ENCODE measurements at places on chromosomes 2 and 18. TPM values are rescaled to one million over a fixed set of nuclear protein-coding genes. Genes with fewer than 3 reads are reported as not detected.
A peak's percentile ranks its signal among the peaks of the same experiment; 100 is the strongest.

- DNase-seq, result no peak
Observed at GRCh38 chr2:26453421-26454329, 24.2 kb downstream of the OTOF start.

DNA sequence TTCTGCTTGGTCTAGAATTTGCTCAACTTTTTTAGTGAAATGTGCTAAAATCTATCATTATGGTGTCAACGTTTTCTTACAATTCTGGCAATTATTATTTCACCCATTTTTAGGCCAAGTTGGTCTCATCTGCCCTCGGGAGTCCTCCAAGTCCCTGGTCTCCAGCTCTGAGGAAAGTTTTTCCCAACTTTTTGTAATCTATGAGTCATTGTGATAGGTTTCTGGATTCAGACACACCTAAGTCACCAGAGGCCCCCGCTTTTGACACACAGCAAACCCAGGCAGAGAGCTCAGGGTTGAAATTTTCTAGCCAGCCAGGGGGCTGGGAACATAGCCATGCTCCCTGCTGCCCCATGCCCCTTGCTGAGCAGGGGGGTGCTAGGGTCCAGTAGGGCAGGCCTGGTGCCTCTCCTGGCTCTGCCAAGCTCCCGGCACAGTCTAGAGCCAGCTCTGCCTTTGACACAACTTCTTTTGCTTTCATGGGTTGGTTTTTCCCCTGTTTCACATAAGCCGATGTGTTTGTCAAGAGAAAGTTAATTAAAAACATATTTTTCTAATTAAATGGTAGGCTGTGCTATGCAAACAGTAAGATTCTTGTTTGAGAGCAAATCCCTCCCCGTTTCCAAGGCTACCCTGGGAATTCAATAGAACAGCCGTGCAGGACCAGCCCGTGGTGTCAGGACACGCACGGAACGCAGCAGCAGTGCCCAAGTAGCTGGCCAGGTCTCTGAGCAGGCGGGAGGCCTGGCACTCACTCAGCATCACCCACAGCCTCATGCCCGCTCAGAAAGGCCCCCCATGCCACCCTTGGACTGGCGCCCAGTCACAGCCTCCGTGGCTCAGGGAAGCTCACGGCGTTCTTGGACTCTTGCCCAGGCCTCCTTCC lies 25.5 kb upstream of the SNED1 start:
- DNase-seq, result no peak

- no peak for DNase-seq
Observed at GRCh38 chr2:4175343-4175742, 472.0 kb downstream of the DCDC2C start.

- no peak for DNase-seq
Observed at GRCh38 chr2:167471734-167472133, 583.5 kb downstream of the XIRP2 start.

DNA sequence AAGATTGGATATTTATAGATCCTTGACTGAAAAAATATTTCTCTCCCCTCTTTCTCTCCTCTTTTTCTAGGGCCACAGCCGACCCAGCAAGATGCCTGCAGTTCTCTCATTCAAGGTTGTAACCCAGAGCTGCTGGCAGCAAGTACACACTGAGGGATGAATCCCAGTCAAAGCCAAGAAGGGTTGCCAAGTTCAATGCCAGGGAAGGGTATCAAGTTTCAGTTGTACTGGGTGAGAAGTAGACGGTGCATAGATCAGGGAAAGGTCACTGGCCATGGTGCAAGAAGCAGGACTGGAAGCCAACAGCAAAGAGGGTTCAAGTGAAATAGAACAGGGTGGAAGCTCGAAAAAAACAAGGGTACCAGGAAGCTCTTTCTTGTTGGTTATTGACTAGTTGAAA lies 170.2 kb downstream of the NRP2 start:
- peak; percentile 75 for DNase-seq

DNA sequence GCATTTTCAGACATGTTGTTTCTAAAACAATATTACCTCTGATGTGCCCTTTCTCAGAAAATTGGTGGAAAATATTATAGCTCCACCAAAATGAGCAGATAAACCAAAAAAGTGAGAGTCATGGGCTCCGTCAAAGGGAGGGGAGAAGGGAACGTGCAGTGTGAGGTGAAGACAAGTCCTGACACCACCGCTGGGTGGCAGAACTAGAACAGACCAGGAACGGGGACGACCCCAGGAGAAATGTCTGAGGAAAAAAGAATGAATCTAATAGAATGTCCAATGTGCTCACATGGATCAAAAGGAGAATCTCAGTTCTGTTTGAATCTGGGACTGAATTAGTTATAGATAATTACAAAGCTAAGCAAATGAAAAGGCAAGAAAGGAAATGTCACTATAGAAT lies 22.6 kb upstream of the BCL2 start:
- DNase-seq, result no peak

- DNase-seq, result no peak
Observed at GRCh38 chr2:569681-570080, 107.5 kb downstream of the TMEM18 start.

DNA sequence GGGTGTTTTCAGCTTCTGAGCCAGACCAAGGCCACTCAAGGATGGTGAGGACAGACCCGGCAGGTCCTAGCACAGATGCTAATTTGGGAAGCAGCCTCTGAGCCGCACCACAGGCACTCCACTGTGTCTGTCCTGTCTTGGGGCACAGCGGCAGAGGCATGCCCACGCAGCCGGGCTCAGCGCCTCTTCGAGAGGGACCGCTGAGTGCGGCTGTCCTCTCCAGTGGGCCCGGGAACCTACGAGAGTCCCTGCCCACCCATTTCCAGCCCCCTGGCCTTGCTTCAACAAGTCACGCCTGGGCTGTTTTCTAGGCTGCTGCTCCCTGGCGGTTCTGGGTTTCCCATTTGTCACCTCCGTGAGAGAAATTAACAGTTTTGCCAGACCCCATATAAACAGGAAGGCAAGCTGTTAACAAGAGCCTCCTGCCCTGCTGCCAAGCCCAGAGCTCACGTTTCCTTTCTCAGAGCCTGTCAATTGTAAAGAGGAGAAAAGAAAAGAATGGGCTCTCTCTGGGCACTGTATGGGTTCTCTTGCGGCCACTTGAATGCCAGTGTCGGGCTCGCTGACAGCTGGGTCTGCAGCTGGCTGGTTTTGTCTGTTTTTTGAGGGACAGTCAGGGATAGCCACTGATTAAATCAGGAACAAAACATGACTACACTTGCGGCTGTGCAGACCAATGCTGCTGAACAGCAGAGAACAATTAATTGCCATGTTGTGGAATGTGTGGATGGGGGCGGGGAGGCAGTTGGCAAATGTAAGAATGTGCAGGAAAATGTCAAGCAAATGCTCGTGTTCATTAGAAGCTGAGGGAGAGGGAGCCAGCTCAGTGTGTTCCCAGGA lies 30.6 kb downstream of the TMEM17 start:
- no peak for DNase-seq

Gene SKA1
- total RNA-seq, result 8.6 TPM
